Stimulated activated CD8-positive, alpha-beta memory T cell treated with anti-CD3 and anti-CD28 coated beads, Interleukin-4, amount 100 ng/mL, for 48 hours (primary cell): ENCODE measurements at places on chromosomes 11 and 22.

GRCh38 chr22:19605508-19606331 is 81.5 kb upstream of the CLDN5 start:
- no peak for DNase-seq

DNA sequence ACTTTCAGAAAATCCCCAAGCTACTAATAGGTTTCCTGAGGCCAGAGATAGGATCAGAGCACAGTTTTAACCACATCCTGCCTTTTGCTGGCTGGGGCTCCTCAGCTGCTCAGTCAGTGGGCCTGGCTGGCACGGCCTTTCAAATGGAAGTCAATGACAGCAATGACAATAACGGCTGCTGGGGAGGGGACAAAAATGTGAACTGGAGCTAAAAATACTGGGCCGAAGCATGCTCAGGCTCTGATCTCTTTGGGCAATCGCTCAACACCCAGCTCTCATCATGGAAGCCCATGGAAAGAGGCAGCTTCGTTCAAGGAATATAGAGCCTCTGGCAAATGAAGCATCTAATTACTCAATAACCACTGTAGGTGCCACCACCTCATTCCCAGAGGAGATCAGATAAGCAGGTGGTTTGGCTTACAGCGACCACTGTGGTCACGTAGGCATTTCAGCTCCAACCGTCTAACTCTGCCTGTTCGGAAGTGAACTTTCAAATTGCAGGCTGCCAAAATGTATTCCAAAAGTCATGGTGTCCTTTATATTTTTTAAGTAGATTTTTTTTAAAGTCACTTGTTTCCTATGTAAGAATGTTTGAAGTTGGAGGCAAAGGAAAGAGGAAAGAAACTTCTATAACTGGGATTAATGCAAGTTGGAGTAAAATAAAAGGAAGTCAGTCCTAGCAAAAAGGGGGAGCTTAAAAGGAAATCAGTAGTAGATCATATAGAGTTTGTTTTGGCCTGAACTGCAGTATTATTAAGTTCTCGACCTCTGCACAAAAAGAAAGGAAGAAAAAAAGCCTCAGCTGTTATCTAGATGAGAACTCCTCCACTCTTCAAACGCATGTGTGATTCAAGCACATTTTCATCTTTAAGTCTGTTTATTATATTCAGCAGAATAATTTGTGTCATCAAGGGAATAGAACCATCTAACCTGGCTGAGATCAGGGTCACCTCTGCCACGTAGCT is 14.1 kb downstream of the WT1 start:
- no peak for DNase-seq

DNA sequence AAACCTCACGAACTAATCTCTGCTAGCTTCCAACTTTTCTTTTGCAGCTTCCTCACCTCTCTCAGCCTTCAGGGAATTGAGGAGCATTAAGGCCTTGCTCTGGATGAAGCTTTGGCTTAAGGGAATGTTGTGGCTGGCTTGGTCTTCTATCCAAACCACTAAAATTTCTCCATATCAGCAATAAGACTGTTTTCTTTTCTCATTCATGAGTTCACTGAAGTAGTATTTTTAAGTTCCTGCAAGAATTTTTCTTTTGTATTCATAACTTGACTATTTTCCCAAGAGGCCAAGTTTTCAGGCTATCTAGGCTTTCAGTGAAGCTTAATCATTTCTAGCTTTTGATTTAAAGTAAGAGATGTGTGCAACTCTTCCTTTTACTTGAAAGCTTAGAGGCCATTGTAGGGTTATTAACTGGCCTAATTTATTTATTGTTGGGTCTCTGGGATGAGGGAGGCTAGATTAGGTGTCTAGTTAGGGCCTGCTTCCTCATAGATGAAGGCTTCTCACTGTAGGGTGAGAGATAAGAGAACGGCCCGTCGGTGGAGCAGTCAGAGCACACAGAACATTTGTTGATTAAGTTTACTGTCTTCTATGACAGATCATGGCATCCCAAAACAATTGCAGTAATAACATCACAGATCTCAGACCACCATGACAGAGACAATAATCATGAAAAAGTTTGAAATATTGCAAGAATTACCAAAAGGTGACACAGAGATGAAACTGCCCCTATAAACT is 33.2 kb downstream of the CSF2RB start:
- no peak for DNase-seq

GRCh38 chr11:11798586-11799438 is 43.0 kb upstream of the USP47 start:
- peak; percentile 80 for DNase-seq

DNA sequence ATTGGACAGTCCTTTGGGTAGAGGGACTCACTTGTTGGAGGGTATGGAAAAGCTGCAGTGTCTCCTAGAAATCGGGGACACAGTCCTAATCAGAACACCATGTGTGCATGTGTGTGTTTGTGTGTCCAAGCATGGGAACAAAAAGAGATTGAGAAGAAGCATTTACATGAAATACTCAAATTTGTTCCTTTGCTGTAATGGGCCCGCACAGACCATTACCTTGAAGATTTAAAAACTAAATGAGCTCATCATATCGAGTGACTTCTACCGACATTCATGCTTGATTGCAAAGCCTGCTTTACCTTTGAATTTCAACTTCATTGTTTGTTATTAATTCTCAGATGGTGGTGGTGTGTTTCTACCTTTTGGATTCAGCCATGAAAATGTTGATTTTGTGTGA is 106.9 kb downstream of the ZBTB16 start:
- no peak for DNase-seq

GRCh38 chr11:124115782-124116616 is 749 bp downstream of the VWA5A start:
- DNase-seq: peak; percentile 25

GRCh38 chr11:34860034-34860433 is 56.1 kb downstream of the APIP start:
- no peak for DNase-seq

GRCh38 chr11:103339485-103339857 is 230.2 kb downstream of the DYNC2H1 start:
- no peak for DNase-seq

DNA sequence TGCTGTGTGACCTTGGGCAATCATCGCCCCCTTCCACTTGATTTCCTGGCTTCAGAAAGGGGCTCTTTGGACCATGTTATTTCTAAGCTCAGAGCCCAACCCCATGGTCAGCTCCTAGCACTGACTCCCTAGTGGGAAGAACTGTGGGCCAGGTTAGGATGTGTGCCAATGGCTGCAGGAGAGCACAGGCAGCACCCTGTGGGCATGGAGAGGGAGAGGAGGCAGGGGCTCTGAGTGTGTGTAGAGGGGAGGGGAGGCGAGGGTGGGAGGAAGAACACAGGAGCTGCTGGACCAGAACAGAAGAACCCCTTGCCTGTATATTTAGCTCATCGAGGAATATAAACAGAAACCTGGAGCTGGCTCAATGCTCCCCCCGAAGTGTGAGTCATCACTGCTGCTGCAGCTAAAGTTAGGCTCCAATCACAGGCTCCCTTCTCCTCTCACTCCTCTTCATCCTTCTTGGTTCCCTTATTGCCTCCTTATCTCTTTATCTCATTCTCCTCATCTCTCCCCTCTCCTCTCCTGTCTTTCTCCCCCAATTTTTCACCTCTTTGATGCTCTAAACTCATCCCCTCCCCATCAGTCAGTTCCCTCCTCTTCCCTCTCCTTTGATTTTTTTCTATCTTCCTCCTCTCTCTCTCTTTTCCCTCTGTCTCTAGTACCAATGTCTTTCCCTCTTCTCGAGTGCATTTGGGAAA is 14.5 kb upstream of the RPS19BP1 start:
- no peak for DNase-seq

GRCh38 chr22:19375435-19375834 is 56.1 kb downstream of the HIRA start:
- DNase-seq: no peak

GRCh38 chr11:126138636-126139035 is 72.8 kb downstream of the RPUSD4 start:
- no peak for DNase-seq

GRCh38 chr11:130103296-130103814 is 33.7 kb downstream of the APLP2 start:
- no peak for DNase-seq

DNA sequence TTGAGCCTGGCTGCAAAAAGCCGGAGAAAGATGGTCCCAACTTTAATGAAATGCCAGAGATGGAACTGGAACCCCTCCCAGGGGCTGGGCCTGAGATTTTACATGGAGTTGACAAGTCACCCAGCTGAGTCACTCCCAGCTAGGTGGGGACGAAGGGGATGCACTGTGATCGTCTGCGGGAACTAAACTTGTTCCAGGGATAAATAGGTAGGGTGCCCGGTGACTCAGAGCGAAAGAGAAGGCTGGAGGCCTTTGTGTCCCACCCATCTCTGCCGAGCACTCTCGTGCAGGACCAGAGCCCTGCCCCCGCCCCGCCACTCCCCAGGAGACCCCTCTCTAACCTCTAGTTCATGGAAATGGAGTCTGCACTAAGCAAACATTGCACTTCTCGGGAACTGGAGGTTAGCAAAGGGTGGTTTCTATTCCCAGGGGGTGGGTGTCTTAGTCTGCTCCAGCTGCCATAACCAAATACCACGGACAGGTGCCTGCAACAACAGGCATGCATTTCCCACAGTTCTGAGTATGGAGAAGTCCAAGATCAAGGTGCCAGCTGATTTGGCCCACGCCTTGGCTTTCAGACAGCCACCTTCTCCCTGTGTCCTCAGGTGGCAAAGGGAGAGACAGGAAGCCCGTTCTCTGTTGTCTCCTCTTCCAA is 60.7 kb upstream of the FADD start:
- DNase-seq: no peak

DNA sequence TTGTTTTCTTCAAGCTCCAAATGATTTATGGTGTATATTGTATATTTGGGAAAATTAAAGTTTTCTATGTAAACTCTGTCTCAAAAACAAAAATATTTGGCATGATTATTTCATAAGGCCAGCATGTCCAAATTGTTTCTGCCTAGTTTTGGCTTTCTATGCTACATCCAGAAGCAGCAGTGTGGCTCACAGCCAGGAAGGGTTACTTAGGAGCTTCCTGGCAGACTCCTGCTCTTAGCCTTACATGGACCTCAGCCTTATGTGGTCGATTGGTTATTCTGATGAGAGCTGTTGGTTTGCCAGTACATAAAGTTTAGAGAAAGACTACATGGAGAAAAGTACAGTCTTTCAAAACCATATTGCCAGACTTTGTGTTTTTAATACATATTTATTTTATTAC is 297.7 kb upstream of the FAT3 start:
- no peak for DNase-seq

DNA sequence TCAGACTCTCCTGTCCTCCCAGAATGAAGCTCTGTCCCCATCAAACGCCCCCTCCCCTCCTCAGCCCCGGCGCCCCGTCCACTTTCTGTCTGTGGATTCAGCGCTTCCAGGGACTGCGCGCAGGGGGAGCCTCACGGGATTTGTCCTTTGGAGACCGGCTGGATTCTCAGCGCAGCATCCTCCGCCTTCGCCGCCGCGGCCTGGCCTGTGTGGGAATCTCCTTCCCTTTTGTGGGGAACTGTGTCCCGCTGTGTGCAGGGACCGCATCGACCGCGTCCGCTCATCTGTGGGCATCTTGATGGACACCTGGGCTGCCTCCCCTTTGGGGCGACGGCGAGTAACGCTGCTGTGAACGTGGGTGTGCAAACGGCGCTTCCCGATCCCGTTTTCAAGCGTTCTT is 1.1 kb upstream of the SCT start:
- no peak for DNase-seq

GRCh38 chr11:106491751-106492150 is 414.3 kb downstream of the AASDHPPT start:
- DNase-seq: no peak

- no peak for DNase-seq
These were observed 27.9 kb upstream of the SMPD1 start for GRCh38 chr11:6362185-6362872.

DNA sequence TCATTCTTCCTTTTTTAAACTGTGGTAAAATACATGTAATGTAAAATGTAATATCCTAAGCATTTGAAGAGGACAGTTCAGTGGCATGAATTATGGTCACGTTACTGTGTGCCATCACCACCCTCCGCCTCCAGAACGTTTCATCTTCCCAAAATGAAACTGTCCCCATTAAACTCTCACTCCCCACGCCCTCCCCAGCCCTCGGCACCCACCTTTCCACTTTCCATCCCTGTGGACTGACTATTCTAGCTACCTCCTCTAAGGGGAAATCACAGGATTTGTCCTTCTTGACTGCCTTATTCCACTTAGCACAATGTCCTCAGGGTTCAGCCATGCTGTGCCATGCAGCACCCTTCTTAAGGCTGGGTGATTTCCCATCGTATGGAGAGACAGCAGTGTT is 1509.5 kb downstream of the BRD1 start:
- no peak for DNase-seq

DNA sequence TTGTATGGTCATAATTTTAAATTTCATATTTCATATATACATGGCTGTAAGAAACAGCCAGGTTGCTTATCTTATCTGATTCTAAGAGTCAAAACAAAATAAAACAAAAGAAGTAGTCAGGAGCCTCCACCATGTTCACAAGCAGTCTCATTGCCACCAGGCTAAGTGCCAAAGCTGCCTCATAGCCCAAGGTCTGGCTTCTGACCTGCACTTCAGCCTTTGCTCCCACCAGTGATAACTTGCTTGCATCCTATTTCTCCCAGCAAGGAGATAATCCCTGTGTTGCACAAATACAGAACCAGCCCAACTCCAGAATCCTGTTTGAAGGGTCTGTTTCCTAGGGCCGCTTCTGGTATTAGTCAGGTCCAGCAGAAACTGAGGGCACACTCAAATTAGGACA is 53.9 kb upstream of the TSKU start:
- DNase-seq: no peak

DNA sequence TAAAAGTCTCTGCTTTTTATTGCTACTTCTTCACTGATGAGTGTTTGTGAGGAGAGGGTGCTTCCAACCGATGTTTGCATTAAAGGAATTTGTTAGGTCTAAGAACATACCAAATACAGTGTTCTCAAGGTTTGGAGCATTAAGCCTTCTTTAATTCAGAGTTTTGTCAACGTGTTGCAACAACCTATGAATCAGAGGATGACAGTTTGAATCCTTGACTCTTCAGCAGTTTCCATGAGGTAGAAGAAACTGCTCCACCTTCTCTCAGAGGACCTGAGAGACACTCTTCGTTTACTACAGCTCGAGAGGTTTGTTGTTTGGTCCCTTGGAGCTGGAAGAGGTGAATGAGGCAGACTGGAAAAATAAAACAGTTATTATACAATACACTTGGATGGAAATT is 55.7 kb downstream of the NCAM1 start:
- DNase-seq: no peak

DNA sequence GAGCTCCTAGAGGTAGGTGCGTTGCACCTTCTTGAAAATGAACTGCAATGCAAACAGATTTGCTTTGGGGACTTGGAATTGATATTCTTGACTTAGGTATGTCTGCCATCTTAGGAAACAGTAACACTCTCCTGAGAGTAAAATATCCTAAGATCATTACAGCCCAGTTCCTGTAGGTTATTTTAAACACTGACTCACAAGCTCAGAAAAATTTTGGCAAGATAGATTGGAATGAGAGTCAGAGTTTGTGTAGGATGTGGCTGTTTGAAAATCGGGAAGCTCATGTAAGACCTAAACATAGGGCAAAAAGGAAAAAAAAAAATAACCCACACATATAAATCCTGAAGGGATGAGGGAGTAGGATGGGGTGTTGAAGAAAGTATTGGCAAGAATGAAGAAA is 377.0 kb upstream of the LRRC4C start:
- DNase-seq: no peak
